ENCODE measurements at places on chromosomes 6 and 20.

- H3K27me3 ChIP-seq = no peaks in the 10 kb centered on the region
- no peak overlapping the region for H3K27ac ChIP-seq
- no peaks in the 10 kb centered on the region for H3K4me1 ChIP-seq
- H3K36me3 ChIP-seq = no peaks in the 10 kb centered on the region
- DNase-seq = no peak
Observed at GRCh38 chr20:8940326-8940725, 128.6 kb upstream of the PLCB4 start.

- H3K27ac ChIP-seq = no peak overlapping the region
- 0 out of 2 replicates have a peak, but pooled peaks cover 2% of the 10 kb centered on the region for H3K4me1 ChIP-seq
- H3K27me3 ChIP-seq = no peaks in the 10 kb centered on the region
Observed at GRCh38 chr6:113651120-113651519, 206.0 kb upstream of the MARCKS start.

- no peak overlapping the region for H3K4me3 ChIP-seq
- H3K4me1 ChIP-seq = no peaks in the 10 kb centered on the region
- no peak overlapping the region for H3K27ac ChIP-seq
- DNase-seq = no peak
Observed at GRCh38 chr6:40389254-40389653, 197.9 kb downstream of the LRFN2 start.

DNA sequence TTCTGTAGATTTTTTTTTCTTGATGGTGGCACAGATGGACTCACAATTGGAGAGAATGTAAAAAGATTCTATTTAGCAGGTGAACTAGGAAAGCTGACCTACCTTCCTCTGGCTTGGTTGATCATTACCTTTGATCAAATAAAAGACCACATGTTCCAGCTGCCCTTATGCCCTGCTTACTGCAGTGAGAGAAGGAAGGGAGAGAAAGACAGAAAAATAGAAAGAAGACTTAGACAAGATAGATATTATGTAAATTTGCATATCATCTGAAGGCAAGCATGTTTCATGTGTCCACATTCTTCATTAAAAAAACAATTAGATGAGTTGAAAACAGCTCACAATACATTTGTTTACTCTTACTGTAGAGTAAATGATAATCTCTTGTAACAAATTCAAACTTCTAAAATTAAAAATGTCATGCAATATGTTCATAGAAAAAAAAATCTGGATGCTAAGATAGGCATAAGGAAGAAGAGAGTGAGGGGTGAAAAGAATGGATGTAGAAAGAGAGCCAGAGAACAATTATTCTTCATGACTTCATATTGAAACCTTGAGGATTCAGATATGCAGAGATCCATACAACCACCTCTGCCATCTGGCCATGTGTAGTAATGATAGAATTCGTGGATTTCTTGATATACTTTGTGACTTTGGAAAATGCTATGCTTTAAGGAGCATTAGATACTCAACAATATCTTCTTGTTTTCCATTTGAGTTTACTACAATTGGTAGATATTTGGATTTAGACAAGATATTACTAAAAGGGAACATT lies 71.7 kb downstream of the RFX6 start:
- no peak overlapping the region for H3K27ac ChIP-seq
- H3K4me3 ChIP-seq = no peak overlapping the region
- no peaks in the 10 kb centered on the region for H3K4me1 ChIP-seq
- DNase-seq = no peak

GRCh38 chr6:164128101-164128500 lies 713.6 kb downstream of the QKI start:
- H3K4me1 ChIP-seq = no peaks in the 10 kb centered on the region
- no peaks in the 10 kb centered on the region for H3K27me3 ChIP-seq
- no peak overlapping the region for H3K4me3 ChIP-seq
- no peak for DNase-seq
- H3K36me3 ChIP-seq = no peaks in the 10 kb centered on the region
- H3K27ac ChIP-seq = no peak overlapping the region

- no peak overlapping the region for H3K27ac ChIP-seq
- H3K36me3 ChIP-seq = no peaks in the 10 kb centered on the region
- no peak for DNase-seq
- H3K4me3 ChIP-seq = no peak overlapping the region
Observed at GRCh38 chr20:53557130-53557529, 36.5 kb downstream of the ZNF217 start.

- H3K27me3 ChIP-seq = no peaks in the 10 kb centered on the region
- H3K4me1 ChIP-seq = no peaks in the 10 kb centered on the region
- H3K4me3 ChIP-seq = no peak overlapping the region
- H3K27ac ChIP-seq = no peak overlapping the region
- no peak for DNase-seq
Observed at GRCh38 chr6:150764334-150765066, 101.0 kb upstream of the MTHFD1L start.

DNA sequence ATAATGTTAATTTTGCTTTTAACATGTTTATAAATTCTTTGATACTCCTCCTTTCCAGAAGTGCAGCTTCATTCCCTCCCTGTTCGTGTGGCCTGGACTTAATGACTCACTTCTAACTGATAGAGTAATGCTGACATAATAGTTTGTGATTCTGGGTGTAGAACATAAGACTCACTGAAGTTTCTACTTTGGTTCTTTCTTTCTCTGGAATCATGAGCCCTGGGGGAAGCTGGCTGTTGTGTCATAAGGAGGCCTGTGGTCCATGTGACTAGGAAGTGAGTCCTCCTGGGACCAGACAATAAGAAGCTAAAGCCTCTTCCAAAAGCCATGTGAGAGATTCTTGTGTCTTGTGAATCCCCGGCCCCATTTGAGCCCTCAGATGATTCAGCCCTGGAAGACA lies 30.5 kb upstream of the HLA-G start:
- no peak overlapping the region for H3K4me3 ChIP-seq
- H3K27me3 ChIP-seq = peaks cover 2% of the 10 kb centered on the region
- H3K36me3 ChIP-seq = no peaks in the 10 kb centered on the region
- H3K27ac ChIP-seq = no peak overlapping the region

GRCh38 chr6:36478051-36478526 lies 35.3 kb downstream of the KCTD20 start:
- peaks cover 3% of the 10 kb centered on the region for H3K36me3 ChIP-seq
- H3K27me3 ChIP-seq = no peaks in the 10 kb centered on the region
- no peak overlapping the region for H3K4me3 ChIP-seq
- H3K4me1 ChIP-seq = no peaks in the 10 kb centered on the region
- DNase-seq = no peak

GRCh38 chr6:28368522-28368921 lies 18.8 kb downstream of the ZKSCAN3 start:
- H3K4me1 ChIP-seq = no peaks in the 10 kb centered on the region
- peaks cover 8% of the 10 kb centered on the region for H3K36me3 ChIP-seq
- H3K27me3 ChIP-seq = no peaks in the 10 kb centered on the region
- no peak overlapping the region for H3K27ac ChIP-seq
- no peak for DNase-seq

DNA sequence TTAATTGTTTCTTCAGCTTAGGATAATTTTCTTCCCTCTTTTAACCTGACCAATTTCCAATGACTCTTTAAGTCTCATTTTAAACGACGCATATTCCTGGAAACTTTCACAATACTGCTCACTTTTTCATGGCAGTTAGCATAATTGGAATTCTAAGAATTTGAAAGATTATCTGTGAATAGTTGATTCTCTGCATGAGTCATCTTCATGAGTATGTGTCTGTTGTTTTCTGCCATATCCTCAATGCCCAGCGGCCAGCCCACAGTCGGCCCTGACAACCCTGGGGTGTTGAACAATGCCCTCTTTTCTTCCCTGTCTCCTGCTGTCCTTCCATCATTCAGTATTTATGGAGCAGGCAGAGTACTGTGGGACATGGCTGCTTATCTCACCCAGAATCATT lies 554.2 kb downstream of the CDH26 start:
- H3K27me3 ChIP-seq = no peaks in the 10 kb centered on the region
- H3K4me1 ChIP-seq = peaks cover 2% of the 10 kb centered on the region
- H3K36me3 ChIP-seq = no peaks in the 10 kb centered on the region
- DNase-seq = peak; percentile 22

GRCh38 chr6:57089265-57089664 lies 723 bp upstream of the ZNF451 start:
- DNase-seq = no peak
- no peaks in the 10 kb centered on the region for H3K36me3 ChIP-seq
- H3K27ac ChIP-seq = no peak overlapping the region
- no peaks in the 10 kb centered on the region for H3K27me3 ChIP-seq
- no peak overlapping the region for H3K4me3 ChIP-seq

DNA sequence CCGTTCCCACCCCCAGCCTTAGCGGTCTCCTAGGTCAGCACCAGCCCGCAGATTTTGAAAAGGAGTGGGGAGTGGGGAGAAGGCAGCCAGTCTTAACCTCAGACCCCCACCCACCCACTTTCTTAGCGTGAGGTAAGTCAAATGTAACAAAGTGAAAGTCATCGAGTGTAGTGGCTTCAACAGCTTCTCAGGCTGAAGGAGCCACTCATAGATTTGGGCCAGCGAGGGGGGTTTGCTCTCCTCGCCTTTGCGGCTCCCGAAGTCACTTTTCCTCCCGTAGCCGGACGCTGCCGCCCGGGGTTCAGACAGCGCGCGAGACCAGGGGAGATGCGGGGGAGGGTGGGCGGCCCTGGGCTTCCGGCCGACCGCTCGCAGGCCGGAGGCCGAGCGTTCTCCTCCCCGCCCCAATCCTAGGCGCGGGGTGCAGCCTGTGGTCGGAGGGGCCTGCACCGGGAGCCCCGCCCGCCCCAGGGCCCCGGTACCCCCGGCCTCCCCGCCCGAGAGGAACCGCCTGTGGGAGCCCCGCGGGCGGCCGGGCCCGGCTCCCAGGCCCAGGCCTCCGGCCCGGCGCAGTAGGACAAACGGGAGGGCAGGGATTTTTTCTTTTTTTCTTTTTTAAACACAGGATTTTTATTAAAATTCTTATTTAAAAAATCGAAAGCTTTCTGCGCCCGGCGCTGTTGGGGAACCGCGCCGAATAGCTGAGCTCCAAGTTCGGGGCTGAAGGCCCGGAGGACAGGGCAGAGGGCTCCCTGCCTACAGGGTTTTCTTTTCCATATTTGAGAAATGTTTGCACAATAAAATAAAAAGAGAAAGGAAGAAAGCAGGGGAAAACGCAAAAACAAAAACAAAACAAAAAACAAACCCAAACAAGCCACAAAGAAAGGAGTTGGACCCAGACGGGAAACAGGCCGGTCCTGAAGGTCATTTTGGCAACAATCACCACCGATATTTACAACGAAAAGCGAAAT lies 3.2 kb downstream of the NKX2-2 start:
- H3K36me3 ChIP-seq = no peaks in the 10 kb centered on the region
- no peak for DNase-seq
- peaks cover 2% of the 10 kb centered on the region for H3K4me1 ChIP-seq
- H3K27me3 ChIP-seq = peaks cover 70% of the 10 kb centered on the region

DNA sequence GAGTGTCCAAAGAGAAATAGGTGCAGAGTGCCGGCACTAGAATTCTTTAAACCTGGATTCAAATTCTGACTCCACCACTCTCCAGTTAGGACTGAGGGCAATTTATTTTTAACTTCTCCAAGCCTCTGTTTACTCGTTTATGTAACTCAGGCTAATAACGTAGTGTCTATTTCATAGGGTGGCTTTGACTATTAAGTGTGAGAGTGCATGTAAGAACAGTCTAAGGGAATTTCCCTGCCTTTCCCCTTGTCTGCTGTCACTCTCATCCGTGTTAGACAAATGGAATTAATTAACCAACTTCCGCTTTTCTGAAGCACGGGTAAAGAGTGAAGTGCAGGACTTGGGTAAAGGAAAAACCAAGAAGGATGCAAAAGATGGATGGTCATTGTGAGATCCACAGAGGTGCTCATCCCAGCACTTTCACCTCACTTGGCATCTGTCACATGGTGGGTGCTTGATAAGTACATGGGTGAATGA lies 4.1 kb upstream of the ZKSCAN8 start:
- no peak for DNase-seq
- H3K4me3 ChIP-seq = peak overlapping the region; percentile 86
- H3K27me3 ChIP-seq = no peaks in the 10 kb centered on the region

- H3K4me1 ChIP-seq = no peaks in the 10 kb centered on the region
- H3K4me3 ChIP-seq = no peak overlapping the region
Observed at GRCh38 chr20:50555662-50556061, 45.5 kb downstream of the PTPN1 start.

DNA sequence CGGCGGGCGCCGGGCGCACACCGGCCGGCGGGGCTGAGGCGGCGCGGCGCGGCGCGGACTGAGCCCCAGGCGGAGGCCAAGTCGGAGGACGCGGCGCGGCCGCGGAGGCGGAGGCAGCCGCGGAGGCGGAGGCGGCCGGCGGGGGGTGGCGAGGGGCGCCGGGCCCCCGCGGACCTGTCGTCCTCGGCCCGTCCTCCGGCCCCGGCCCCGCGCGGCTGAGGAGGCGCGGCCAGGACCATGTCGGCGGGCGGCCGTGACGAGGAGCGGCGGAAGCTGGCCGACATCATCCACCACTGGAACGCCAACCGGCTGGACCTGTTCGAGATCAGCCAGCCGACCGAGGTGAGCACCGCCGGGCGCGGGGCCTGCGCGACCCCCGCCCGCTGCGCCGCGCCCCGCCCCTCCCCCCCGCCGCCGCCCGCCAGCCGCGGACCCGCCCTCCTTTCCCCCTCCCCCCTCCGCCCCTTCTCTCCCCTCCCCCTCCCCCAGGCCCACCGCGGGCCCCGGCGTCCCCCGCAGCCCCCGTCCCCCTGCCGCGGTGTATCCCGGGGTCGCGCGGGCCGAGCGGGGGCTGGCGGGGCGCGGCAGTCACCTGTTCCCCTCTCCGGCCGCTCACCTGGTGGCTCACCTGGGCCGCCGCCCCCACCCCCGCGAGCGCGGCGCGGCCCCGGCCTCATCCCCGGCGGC lies at the start of gene AFDN:
TSS of gene AFDN (plus strand) at position 16 of the 687 bp plus-strand sequence. CDS start at position 238, 222 bp downstream.
- no peaks in the 10 kb centered on the region for H3K27me3 ChIP-seq
- H3K4me3 ChIP-seq = peak within 1 kb of the TSS; percentile 95
- no peak for DNase-seq
- no peak within 1 kb of the TSS for H3K27ac ChIP-seq
- no peaks in the 10 kb centered on the region for H3K36me3 ChIP-seq
- peaks cover 1% of the 10 kb centered on the region for H3K4me1 ChIP-seq

- H3K4me1 ChIP-seq = peaks cover 3% of the 10 kb centered on the region
- no peak for DNase-seq
- no peaks in the 10 kb centered on the region for H3K27me3 ChIP-seq
- no peak overlapping the region for H3K4me3 ChIP-seq
- H3K36me3 ChIP-seq = no peaks in the 10 kb centered on the region
Observed at GRCh38 chr6:129704708-129705107, 5.3 kb downstream of the ARHGAP18 start.

DNA sequence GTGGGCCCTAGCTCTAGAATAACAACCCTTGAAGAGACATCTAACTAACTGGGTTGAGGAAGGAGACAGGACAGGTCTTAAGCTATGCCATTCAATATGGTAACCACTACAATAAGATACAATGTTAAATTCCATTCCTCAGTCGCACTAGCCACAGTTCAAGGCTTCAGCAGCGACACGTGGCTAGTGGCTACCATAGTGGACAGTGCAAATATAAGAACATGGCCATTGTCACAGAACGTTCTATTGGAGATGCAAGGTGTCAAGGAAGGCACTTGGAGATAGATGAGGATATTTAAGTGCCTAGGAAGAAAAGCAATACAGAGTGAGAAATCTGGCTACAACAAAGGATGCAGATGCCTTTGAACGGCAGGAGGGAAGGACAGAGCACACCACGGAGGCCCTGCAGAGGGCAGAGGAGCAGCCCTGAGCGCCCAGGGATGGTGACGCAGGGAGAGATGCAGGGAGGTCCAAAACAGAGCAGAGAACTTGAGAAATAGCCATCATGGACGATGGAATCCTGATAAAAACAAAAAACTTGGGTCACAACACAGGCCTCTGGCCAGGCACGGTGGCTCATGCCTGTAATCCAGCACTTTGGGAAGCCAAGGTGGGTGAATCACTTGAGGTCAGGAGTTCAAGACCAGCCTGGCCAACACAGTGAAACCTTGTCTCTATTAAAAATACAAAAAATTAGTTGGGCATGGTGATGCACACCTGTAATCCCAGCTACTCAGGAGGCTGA lies 140.7 kb downstream of the ZMYND8 start:
- H3K36me3 ChIP-seq = peaks cover 21% of the 10 kb centered on the region
- H3K27ac ChIP-seq = no peak overlapping the region
- no peaks in the 10 kb centered on the region for H3K27me3 ChIP-seq
- H3K4me3 ChIP-seq = no peak overlapping the region
- no peak for DNase-seq
